ENCODE measurements at places on chromosomes 3 and 15.

DNA sequence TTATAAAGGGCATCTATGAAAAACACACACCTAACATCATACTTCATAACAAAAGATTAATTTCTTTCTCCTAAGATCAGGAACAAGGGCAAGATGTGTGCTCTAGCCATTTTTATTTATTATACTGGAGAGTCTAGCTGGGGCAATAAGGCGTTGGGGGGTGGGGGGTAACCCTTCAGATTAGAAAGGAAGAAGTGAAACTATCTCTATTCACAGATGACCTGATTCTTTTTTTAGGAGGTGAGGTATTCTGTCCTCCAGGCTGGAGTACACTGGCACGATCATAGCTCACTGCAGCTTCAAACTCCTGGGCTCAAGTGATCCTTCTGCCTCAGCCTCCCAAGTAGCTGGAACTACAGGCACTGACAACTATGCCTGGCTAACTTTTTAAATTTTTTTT is 89.5 kb upstream of the MANF start:
- no peak for DNase-seq

DNA sequence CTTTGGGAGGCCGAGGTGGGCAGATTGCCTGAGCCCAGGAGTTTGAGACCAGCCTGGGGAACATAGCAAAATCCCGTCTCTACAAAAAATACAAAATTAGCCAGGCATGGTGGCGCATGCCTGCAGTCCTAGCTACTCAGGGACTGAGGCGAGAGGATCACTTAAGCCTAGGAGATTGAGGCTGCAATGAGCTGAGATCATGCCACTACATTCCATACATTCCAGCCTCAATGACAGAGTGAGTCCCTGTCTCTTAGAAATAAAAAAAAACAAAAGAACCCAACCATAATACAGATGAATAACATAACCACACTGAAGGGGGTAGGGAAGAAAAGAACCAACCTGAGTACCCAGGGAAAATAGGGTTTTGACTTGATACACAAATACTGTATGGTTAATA is 19.7 kb upstream of the CGNL1 start:
- peak; percentile 40 for DNase-seq

- no peak for DNase-seq
These were observed 742.3 kb upstream of the CBLB start for GRCh38 chr3:106611116-106611515.

GRCh38 chr3:71512544-71512943 is 71.0 kb downstream of the FOXP1 start:
- no peak for DNase-seq

GRCh38 chr3:128996726-128997125 is 2.9 kb upstream of the CFAP92 start:
- DNase-seq, result no peak

DNA sequence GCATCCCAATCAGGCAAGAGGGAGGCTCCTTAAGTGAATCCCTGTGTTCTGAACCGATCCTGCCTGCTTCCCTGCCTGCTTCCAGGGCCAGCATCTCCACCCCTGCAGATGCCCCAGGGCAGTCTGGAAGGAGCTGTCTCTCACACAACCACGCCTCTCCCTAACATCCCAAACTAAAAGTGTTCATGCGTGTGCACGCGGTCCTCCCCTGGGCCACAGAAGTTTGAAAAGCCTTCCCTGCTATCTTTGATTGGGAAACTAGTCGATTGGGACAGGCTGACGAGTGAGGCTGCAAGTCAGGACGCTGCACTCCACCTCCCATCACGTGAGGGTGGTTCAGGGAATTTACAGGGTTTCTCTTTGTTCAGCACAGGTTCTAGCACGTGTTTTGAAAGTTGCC is 340.9 kb upstream of the ICE2 start:
- no peak for DNase-seq

GRCh38 chr3:31550452-31551251 is 17.9 kb downstream of the STT3B start:
- DNase-seq, result peak; percentile 66

DNA sequence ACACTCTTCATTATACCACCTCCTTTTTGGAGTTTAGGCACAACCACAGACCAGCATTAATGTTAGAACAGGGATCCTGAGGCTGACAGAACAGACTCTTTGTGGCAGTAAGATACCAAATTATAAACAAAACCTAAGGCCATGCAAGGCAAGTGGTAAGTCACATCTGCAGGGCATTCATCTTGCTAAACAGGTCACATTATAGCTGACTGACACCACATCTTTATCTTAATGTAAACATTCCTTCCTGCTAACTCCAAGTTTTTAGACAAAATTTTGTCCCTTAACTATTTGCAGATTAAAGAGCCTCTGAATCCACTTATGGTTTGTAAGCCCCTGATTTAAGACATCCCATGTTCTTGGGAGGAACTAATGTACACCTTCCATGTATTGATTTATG is 500.6 kb downstream of the PYDC2 start:
- DNase-seq, result no peak

DNA sequence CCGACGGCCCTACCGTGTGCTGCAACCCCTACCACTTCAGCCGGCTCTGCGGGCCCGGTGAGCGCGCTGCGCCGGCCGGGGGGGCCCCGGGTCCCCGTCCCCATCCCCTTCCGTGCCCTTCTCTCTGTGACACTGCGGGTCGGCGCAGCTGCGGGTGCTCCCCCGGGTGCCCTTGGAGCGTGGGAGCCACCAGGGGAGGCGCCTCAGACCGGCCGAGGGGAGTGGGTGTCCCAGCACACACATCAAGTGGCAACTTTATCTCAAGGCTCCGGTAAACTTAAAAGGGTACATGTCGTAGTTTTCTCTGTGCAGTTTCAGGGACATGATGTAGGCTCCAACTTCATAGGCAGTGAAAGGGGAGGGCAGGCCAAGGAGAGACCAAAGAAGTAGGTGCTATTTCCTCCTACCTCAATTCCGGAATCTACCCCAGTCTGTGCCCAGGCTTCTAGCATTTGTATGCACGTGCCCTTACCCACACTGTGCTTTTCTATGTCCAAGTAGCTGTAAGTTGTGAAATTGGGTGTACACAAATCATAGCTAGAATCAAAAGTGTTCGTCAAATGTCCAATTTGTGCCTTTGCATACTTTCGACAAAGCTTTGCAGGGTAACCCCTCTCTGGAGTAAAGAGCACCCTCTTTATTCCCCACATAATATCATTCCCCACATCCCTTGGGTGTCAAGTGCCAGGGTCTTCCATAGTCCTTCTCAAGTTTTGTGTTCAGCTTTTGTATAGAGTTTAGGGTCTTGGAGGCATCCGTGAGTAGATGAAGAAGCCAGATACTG is 2.2 kb downstream of the SMAD6 start:
- DNase-seq, result no peak

DNA sequence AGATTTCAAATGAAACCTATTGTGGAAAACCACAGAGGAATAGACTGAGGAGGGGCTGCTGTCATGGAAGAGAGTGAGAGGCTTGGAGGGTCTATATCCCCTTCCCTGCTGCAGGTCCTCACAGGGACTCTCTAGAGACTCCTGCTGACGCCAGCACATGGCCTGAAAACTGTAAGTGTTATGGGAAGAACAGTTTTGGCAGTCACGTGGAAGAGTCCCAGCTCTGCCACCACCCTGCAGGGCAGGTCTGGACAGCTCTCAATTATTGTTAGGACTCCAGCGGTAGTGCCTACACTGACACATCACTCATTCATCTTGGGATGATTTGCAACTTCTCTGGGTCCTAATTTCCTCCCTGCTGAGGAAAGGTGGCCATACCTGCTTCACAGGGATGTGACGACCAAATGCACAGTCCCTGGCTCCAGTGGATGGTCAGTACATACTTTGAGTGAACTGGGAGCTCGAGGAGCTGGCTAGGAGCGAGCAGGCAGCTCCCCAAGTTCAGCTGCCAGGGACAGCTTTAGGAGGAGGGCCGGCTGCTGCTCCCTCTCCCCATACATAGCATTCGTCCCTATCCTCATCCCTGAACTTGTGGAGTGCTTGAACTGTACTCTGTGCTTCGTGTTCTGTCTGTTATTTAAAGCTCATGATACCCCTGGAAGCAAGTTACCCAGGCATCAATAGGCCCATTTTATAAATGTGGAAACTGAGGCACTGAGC is 49.2 kb downstream of the CTXND1 start:
- DNase-seq, result no peak

DNA sequence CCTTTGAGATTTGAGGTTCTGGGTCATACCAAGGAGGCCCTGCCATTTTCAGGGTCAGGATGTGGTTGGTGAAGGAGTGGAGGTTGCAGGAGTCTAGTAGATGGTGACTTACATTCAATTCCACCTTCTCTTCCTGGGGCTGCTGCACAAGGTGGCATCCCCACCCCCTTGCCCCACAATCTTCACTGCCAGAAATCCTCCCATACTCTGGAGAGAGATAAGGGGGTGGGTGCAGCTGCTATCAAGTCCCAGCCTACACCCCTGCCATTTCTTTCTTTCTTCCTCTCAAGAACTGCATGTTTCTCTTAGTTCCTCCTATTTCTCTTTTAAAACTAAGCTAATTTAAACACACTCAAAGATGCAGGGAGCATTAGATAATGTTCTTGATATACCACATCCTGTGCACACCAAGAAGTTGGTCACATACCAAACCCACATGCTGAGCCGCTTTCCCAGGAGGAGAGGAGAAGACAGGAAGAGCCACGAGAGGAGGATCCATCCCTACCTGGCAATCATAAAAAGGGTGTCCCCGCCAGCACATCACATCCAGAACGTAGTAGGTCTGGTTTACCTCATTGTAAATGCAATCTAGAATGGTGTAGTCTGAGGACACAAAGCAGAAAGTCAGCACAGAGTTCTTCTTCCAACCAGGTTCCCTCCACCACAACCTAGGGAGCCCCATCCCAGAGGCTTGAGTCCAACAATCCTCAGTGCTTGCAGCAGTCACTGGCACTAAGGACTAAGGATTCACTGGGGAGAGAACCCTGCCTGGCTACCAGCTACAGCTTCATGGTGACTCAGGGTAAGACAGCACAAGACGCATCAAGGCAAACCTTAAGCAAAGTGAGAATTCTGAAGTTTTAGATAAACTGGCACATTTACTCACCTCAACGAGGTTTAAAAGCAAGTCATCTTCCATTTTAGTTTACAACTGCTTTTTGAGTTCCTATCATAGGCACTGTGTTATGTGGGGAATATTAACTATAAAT is 18.5 kb downstream of the SNUPN start:
- DNase-seq, result no peak

DNA sequence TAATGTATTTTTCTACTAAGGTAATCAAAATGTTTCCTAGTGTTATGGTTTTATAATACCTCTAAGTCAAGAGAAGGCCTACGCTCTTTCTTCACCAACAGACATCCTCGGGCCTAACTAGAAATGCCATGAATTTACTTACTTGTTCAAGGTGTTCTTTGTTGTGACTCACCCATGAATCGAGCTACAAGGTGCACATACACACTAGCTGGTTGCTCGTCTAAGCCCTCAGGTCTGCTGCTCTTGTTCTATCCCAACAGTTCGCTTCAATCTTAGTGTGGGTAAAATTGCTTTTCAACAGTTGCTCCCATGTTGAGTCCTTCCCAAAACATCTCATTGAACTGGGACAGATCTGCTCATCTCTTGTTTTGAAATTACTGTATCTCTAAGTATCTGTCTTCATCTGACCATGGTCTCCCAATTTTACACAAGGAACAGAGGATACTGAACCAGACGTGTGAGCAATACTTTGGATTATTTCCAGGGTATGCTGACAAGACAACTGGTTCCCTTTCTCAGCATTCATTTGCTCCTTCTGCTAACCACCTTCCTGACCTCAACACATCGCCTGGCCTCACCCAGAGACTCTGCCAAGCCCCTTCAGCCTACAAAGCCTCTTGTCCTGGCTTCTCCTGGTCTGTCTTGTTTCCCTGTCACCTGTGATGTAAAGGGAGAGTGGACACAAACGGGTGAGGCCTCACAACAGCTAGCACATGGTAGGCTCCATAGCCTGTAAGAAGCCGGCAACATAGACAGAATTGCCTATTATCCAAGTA is 84.2 kb downstream of the NEDD4 start:
- peak; percentile 36 for DNase-seq

GRCh38 chr3:184716622-184717398 is 4.9 kb upstream of the MAGEF1 start:
- peak; percentile 79 for DNase-seq

- DNase-seq, result peak; percentile 7
These were observed 32.2 kb downstream of the GOLGA6A start for GRCh38 chr15:74050127-74050526.

DNA sequence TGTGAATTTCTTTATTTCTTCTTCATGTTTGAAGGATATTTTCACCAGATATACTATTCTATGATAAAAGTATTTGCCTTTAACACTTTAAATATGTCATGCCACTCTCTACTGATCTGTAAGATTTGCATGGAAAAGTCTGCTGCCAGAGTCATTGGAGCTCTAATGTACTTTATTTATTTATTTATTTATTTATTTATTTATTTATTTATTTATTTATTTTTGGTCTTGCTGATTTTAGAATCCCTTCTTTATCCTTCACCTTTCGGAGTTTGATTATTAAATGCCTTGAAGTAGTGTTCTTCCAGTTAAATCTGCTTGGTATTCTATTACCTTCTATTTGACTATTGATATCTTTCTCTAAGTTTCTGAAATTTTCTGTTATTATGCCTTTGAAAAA is 1669.6 kb downstream of the OTOL1 start:
- DNase-seq, result no peak

GRCh38 chr15:51576911-51577500 is 45.6 kb downstream of the DMXL2 start:
- peak; percentile 91 for DNase-seq

GRCh38 chr3:192706272-192706671 is 21.1 kb downstream of the FGF12 start:
- DNase-seq, result no peak

DNA sequence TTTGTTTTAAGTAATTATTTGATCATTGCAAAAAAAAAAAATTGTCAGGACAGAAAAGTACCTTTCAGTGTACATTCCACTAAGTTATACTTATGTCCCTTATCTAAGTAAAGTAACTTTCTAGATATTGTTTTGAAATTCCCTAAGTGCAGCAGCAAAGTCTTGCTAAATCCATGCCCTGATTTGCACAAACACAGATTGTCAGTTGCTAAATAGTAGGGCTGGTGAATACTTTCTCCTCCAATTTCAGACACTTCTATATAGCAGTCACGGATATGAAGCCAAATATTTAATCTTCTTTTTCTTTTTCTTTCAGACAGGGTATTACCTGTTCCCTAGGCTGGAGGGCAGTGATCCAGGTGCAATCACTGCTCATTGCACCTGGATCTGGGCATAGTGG is 12.9 kb downstream of the LRRC2 start:
- peak; percentile 73 for DNase-seq

Data from adipocyte (in vitro differentiated cells).